Skeletal muscle cell (primary cell): ENCODE measurements at places on chromosomes 3 and 15.

GRCh38 chr15:68407141-68407885 is 24.6 kb downstream of the ITGA11 start:
- no peak for DNase-seq

DNA sequence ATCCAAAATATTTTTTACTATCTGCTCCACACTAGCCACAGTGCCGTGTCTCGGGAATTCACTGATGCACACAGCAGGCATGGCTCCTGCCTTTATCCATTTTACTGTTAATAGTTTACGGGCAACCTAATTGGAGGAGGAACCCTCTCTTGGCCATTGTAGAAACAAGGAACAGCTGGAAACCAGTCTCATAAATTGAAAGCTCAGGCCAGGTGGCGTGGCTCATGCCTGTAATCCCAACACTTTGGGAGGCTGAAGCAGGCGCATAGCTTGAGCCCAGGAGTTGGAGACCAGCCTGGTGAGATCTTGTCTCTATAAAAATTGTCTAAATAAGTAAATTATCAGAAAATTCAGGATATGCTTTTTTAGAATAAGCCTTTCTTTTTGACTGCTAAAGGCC is 39.0 kb downstream of the IL5RA start:
- no peak for DNase-seq

GRCh38 chr15:78010067-78010466 is 67.4 kb downstream of the TBC1D2B start:
- no peak for DNase-seq

DNA sequence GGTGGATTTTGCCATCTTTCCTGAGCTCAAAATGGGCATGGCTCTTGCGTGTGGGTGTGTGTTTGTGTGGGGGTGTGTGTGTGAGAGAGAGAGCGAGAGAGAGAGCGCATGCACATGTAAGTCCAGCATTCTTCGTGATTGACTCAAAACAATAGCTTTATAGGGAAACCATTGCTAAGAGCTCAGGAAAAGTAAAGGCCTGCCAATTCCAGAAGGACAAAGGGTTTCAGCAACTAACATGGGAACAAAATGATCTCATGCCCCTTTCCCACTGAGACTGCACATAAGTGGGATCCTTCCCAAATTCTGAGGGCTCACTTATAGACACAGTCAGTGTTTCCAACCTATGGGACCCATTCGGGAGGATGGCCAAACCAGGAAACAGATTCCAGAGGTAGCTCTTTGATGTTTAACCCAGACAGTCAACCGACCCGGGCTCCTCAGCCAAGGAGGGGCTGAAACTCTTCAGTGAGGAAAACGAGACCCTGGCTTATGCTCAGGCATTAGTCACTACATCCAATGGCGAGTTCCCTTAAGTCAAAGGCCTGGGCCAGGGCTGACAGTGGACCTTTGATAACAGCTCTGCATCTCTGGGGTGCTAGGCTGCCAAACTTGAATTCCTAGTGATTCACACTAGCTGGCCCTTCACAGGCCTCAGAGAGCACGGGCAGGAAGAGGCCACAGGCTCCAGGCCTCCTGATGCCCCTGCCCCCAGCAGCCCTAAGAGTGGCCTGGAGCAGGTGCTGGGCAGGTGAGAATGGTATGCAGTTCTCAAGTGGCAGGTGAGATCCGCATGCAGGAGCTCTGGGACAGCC is 305.0 kb upstream of the C2CD4B start:
- peak; percentile 82 for DNase-seq

GRCh38 chr15:24269166-24269571 is 406.4 kb upstream of the NPAP1 start:
- no peak for DNase-seq

DNA sequence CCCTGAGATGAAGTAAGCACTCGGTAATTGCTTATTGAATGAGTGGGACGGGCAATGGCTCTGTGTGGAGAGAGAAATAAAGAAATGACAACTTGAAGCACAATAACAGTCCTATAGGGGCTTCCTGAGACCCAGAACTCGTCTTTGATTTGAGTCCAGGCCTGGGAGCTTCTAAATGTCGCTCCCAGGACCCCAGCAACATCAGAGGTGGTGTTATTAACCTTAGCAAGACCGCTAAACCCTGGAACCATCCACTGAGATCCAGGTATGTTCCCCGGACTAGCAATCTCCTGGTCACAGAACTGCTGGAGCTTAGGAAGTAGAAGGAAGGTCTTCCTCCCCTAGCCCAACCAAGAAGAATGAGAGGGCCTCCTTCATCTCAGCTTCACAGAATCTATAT is 160.0 kb downstream of the MINAR1 start:
- DNase-seq = no peak

- DNase-seq = no peak
Measured at GRCh38 chr3:97950360-97950759, 21.9 kb downstream of the RIOX2 start.

- DNase-seq = no peak
Measured at GRCh38 chr15:39530480-39531342, 50.2 kb upstream of the THBS1 start.

DNA sequence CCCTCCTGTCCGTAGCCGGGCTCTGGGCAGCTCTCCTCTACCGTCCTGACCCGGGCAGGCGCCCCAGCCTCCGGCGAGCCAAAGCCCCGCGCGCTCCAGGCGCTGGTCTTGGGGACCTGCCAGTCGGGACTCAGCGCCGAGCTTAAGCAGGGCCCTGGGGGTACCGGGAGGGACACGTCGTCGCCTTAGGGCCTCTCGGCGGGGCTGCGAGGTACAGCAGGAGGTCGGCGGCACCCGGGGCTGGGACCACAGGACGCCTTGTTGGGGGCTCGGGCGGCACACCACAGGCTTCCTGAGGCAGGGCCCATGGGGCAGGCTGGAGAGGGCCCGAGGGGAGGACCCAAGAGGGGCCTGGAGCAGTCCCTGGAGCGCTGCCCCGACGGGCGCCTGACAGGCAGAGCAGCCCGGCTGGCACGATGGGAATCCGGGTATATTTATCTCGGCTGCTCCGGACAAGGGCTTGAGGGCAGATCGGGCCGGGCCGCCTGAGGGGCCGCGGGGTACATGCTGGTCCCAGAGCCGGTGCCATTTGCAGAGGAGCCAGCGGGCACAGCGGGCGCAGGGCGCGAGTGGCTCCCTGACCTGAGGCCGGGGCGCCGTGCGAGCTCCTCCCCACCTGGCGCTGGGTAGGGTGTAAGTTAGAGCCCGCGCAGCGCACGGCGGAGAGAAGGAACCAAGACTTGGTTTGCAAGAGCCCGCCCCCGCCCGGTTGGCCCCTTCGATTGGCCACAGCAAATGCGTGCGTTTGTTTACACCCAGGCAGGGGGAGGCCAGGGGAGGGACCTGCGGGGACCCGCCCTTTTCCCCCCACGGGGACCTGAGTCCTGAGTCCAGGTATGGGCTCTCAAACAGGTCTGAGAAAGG is 574 bp downstream of the SLC38A3 start:
- DNase-seq = no peak

DNA sequence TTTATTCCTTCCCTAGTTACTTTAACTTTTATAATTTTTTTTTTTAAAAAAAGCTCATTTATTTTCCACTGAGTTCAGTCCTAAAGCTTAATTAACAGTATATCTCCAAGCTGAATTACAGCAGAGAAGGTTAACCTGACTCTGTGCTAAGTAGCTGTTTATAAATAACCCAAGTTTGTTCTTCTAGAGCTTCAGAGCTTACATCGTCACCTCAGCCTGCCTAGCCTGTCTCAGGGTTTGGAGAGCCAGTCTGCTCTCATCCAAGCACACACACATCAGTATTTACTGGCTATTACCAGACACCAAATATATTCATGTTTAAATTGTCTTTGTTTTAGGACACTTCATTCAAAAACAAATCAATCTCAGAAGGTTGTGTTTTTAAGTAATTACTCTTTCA is 154.9 kb downstream of the CDIN1 start:
- no peak for DNase-seq

GRCh38 chr15:65318870-65319356 is 14.4 kb downstream of the RNU5B-1 start:
- DNase-seq = no peak

- no peak for DNase-seq
Measured at GRCh38 chr3:161585922-161586321, 89.3 kb downstream of the OTOL1 start.

- no peak for DNase-seq
Measured at GRCh38 chr3:188797045-188797444, 374.7 kb upstream of the TPRG1 start.

DNA sequence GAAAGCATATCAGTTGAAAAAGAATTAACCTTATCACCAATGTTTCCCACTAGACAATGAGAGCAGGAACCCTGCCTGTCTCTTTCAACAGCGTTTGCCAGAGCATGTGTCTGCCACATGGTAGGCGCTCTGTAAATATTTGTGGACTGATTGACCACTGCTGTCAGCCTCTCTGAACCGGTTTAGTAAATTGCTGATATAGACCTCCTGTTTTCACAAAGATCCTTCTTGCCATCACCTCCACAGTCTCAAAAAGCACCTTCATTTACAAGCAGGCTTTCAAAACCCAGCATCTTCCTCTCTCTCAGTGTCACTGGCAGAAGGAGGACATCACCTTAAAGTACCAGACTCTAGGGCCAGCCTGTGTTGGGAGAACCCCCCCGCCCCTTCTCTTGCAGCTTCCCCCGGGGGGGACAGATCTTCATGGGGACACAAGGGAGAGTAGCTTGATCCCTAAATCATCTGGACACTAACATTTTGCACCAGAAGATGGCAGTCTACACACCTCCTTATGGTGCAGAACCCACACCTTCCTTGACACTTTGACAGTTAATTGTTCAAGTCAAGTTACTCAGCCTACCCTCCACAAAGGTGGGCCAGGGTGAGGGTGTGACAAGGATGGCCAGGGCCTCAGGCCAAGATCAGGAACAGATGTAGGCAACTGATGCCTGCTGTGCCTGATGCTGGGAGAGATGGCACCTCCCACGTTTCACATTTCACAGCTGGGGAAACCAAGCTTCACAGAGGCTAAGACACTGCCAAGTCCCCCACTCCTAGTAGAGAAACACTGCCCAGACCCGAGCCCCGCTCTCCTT is 37.8 kb upstream of the USP3 start:
- no peak for DNase-seq

- DNase-seq = peak; percentile 25
Measured at GRCh38 chr3:67349551-67350174, 304.7 kb downstream of the SUCLG2 start.

DNA sequence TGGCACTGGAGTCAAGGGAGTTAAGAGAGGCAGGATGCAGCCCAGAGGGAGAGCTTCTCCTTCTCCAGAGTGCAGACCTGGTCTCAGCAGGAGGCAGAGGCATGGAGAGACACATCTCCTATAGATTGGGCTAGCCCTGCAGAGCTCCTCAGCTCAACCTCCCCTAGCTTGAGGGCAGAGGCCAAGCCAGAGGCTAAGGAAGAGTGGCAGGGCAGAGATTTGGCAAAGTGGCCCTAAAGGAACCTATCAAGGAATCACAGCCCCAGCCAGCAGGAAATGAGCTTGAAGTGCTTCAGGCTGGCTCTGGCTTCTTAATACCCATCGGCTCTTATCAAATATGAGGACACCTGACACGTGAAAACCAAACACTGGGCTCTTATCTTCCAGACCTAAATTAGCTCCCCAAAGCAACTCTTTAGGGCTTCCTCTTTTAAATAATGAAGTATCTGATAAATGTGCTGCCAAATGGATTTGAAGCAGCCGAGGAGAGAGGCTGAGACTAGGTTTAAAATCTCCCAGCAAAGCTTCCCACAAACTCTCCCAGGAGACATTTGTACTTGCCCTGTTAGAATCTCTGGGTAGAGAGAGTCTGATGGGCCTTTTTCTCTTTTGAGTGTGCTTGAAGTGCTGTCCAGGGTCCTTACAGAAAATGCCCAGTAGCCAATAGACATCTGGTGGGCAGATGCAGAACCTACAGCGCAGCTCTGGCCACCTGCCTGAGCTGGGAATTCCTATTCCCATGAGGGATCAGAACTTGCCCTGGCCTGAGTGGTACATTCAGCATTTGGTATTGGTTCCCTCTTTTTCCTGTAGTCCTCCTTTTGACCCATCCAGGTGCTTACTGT is 271.4 kb downstream of the CLSTN2 start:
- peak; percentile 4 for DNase-seq

GRCh38 chr3:115790759-115791158 is 167.4 kb downstream of the GAP43 start:
- peak; percentile 98 for DNase-seq

DNA sequence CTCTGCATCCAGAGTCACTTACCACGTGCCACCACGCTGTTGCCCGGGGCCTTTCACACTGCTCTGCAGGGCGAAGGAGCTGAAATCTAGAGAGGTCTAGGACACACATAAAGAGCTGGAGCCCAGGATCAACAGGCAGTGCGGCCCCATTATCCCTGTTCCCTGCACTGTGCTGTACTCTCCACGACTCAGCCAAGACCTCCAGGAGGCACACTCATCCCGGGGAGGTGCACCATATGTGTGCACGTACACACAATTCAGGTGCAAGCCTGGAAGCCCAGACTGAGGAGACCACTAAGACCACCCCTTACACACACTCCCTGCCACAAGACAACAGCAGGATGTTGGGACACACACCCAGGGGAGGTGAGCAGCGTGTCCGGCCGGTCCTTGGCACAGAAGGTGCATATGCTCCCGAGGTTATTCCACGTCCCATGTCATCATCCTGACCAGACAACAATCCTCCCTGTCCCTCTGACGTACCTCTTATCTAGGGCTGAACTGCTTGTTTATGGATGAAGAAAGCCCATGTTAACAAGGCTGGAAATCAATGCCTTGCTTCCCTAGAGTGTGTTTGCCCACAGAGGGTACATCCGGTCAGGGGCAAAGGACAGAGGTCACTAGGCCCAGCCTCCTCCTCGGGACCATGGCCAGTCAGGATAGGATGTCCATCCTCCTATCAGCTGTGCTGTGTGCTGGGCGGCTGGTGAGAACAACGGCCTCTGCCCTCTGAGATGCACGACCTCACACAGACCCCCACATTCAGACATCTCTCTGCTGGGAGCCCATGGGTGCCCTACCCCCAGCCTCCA is 16.1 kb downstream of the KLF15 start:
- DNase-seq = no peak

DNA sequence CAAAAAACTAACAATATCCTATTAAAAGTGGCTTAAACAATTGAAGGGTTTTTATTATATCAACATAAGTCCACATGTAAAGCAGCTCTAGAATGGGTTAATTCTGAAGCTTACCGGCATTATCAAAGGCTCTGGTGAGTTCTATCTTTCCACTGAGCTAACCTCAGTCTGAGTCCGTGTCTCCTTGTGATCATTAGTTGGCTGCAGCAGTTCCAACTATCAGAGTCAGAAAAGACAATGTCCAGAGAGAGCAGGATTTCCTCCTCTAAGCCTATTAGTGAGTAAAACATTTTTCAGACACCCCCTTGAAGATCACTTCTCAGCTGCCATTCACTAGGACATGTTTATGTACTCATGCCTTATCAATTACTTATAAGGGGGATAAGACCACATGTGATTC is 49.9 kb downstream of the DHX36 start:
- DNase-seq = no peak

GRCh38 chr3:146967783-146968182 is 362.6 kb upstream of the PLSCR5 start:
- no peak for DNase-seq

GRCh38 chr15:63668601-63669000 is 71.4 kb downstream of the FBXL22 start:
- DNase-seq = no peak

GRCh38 chr3:14823910-14824629 is 5.3 kb downstream of the FGD5 start:
- no peak for DNase-seq

GRCh38 chr3:188339410-188340295 is 185.7 kb downstream of the LPP start:
- DNase-seq = no peak

- DNase-seq = no peak
Measured at GRCh38 chr15:36888011-36888992, 212.0 kb downstream of the MEIS2 start.
